ENCODE measurements at places on chromosomes 7 and 10.

GRCh38 chr10:93438613-93439253 is 43.4 kb downstream of the MYOF start:
- DNase-seq = no peak

DNA sequence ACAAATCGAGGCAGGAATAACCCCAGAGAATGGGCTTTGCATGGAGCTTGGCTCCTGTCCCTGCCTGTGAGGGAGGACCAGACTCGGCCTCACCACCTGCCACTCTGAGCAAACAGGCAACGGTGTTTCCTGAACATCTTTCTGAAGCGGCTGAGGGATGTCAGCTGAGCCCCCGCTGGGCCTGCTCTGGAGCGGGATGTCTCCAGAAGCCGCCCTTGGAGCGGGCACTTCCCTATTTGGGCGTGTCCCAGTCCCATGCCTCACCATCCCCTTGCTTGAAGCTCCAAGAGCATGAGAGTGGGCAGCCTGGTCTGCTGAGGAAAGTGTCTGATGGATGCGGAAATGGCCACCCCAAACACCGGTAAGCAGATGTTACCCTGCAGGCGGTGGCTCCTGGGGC is 10.2 kb downstream of the ALKBH4 start:
- no peak for DNase-seq

DNA sequence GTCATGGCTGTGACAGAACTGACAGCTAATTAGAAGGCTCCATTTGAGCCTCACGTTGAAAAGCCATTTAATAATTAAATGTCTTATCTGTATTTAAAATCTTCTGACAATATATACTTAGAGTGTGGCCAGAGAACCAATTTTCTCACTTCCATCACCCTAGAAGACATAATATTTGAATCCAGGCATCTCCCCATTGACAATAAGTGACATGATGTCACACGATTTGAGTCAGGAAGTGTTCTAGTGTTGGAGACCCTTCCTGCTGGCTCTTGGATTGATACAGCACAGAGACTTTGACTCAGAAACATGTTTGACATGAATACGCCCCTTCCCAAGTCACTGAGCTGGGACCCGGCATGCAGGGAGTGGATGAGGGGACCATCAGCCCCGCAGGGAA is 85.9 kb downstream of the SLIT1 start:
- no peak for DNase-seq

DNA sequence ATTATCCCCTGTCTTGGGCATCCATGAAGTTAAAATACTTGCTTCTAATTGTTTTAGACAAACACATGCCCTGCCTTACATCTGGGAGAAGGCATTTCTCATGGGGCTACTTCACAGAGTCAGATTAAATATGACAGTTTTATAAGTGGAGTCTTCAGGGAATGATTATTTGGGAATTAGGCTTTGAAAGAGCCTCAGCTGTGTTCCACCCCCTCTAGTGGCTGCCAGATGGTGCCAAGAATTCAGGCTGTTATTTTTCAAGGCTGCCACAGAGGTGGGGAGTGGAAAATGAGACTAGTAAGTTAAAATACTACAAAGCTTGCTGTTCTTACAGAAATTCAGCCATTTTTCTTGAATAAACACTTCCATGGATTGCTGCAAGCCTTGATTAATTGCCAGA is 45.8 kb upstream of the DNAH11 start:
- DNase-seq = no peak

DNA sequence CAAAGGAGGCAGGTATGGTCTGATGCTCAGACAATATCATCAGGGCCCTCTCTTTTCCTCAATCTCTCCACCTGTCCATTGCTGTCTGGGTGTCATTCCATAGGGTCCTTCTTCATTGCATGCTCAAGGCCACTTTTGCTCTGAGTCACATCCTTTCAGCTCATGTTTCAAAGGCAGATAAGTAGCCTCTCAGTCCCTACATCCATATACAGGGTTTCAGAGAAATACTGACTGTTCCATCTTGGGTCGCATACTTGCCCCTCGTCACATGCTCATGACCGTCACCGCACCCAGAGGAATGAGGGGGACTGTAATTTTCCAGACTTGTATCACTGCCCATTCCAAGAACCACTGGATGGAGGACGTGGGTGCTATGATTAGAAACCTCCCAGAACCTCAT is 93.4 kb downstream of the FAM107B start:
- DNase-seq = no peak

DNA sequence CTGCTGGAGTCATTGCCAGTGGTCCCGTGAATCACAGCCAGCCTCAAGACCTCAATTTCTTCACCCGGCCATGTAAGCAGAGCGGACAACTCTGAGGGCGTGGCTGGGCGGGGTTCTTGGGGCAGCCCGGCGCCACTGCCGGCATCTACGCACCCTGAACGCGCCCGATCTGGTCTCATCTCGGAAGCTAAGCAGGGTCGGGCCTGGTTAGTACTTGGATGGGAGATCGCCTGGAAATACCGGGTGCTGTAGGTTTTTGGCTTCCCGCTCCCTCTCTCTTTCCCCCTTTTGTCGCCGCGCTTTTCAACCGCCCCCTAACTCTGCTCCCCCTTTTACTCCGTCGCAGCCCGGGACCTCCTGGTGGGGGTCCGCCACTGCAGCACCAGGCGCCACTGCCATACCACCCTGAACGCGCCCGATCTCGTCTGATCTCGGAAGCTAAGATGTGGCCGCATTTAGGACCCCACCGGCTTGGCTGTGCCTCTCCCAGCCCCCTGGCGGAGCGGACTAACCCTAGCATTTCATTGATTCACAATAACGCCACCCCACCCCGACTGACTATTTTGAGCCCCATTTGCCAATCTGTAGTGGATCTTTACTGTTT is 25.3 kb downstream of the GARIN1A start:
- DNase-seq = peak; percentile 2

- no peak for DNase-seq
These were observed 19.0 kb downstream of the AQP1 start for GRCh38 chr7:30930621-30931020.

GRCh38 chr7:93566876-93567275 is 7.6 kb downstream of the CALCR start:
- DNase-seq = no peak

- DNase-seq = no peak
These were observed 37.7 kb downstream of the ATXN7L1 start for GRCh38 chr7:105838627-105839231.

DNA sequence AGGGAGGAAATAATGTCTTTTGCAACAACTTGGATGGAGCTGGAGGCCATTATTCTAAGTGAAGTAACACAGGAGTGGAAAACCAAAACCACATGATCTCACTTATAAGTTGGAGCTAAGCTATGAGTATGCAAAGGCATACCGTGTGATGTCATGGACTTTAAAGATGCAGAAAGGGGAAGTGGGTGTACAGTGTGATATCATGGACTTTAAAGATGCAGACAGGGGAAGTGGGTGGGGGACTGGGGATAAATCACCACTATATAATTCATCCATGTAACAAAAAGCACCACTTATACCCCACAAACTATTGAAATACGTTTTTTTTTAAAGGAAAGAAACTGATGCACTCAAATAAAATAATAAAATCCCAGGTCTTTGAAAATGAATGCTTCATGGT is 29.5 kb downstream of the LYZL2 start:
- DNase-seq = no peak

DNA sequence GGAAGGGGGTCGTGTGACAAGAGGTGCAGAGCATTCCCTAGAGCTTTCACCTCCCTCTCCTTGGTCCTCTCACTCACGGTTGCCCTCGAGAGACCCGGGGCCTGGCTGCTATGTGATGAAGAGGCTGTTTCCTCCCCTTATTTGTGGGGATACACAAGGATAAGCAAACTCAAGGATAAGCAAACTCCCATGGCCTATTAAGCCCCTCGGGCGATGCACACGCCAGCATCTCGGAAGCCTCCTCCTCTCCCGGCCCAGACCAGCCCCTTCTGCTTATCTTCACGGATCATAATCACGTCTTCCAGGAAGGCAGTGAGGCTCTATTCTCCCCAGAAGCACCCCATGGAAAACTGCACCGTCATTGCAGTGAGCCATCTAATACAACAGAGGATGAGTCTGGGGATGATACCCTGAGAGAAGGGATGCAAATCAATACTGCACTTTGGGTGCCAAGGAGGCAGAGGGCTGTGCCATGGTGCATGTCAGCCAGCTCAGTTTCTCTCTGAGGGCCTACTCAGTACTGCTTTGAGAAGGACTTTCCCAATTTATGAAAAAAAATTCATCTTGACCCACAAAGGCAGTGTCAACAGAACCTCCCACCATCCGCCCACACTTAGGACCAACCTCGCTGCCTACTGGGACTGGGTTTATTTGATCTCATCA is 22.2 kb downstream of the TMEM273 start:
- no peak for DNase-seq

GRCh38 chr10:84098667-84099066 is 40.6 kb upstream of the GHITM start:
- DNase-seq = no peak

GRCh38 chr10:61628151-61628874 is 34.4 kb upstream of the CABCOCO1 start:
- DNase-seq = no peak

DNA sequence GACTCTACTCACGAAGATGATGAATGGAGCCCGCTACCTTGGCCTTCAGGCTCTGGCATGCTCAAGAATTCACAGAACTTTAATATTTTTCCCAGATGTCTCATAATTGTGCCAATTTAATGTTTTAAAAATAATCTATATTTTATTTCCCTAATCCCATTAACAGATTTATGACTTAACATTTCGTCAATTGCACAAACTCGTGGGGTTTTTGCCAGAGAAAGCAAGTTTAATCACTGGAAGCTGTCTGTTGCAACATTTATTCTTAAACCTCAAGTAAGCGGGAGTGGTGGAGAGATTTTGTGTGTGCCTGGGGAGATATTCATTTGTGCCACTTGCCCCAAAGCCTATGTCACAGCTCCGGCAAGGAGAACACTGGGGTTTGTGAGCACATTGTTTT is 117.9 kb downstream of the TEX36 start:
- no peak for DNase-seq

- DNase-seq = peak; percentile 28
These were observed 12.6 kb upstream of the CDH23 start for GRCh38 chr10:71383972-71384687.

DNA sequence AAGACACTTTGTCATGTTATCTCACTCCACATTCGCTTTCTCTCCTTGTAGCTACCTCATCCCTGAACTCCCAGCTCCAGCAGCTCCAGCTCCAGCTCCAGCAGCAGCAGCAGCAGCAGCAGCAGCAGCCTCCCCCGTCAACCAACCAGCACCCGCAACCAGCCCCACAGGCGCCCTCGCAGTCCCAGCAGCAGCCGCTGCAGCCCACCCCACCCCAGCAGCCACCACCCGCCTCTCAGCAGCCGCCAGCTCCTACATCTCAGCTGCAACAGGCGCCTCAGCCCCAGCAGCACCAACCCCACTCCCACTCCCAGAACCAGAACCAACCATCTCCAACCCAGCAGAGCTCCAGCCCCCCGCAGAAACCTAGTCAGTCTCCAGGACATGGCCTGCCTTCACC is 226.6 kb upstream of the YAE1 start:
- DNase-seq = no peak

DNA sequence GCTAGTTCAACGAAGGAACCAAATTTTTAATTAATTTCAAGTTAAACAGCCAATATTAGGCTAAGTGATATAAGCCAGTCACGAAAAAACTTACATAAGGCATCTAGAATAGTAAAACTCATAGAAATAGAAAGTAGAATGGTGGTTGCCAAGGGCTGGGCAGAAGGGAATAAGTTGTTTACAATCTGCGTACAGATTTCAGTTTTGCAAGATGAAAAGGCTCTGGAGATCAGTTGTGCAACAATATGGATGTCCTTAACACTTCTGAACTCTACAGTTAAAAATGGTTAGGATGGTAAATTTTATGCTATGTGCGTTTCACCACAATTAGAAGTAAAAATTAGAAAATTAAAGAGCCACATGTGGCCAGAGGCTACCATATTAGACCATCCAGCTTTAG is 13.3 kb downstream of the SCRN1 start:
- DNase-seq = no peak

GRCh38 chr10:70191161-70191971 is 21.1 kb upstream of the SAR1A start:
- DNase-seq = no peak

DNA sequence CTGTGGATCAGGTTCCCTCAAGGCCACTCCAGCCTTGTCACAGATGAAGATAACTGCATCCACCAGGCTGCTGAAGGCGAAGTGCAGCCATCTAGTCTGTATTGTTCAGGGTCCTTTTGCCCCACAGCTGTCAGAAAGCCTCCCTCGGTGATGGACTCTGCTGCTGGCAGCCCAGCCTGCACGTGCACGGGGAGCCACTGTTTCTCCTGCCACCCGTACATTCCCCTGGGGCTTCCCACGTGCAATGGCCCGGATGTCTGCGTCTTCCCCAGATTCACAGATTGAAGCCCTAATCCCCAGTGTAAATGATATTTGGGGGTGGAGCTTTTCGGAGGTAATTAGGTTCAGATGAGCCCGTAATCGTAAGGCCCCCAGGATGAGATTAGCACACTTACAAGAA is 46.6 kb upstream of the VIPR2 start:
- no peak for DNase-seq

DNA sequence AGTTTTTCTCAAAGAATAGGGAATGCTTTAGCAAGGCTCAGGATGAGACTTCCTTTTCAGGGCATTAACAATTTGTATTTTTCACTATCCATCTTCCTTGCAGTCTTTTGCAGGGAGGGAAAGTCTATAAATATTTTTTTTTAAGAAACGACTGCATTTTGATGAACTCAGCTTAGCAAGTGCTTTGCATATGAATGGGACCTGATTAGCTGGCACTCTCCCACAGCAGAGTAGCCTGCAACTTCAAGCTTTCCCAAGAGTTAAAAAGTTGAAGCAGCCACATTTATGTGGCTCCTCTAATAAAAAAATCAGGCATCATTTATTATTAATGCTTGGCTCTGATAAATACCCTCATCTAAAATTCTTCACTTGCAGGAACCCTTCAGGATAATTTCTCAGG is 134.0 kb downstream of the GRID1 start:
- DNase-seq = no peak

DNA sequence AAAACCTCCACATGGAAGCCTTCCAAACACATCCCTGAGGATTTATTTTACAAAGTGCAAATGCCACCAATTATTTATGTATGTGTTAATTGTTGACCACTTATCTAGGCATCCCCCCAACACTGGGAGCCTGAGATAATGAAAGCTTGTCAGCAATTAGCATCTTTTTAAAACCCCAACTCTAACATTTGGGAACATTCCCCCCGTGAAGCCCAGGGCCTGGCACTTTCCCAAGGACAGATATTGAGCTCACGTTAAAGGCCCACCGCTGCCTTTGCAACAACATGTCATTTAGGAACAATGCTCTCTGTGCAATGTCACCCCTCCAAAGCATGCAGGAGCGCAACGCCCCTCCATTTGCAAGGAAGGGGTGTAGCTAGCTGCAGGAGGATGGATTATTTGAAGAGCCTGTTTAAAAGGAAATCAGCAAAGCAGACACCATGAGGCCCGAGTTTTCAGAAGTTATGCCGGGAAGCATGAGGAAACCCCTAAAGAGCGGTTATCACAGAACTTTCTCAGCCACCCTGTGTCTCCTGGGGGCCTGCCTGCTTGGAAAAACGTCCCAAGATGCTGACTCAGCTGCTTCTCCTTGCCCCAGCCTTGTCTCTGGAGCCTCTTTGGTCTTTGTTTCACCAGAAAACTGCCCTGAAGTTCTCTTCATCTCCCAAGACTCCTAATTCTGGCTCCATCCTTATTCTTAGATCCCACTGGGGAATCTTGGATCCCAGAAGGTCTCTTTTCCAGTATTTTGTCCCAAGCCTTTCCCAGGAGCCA is 444.1 kb downstream of the GRID1 start:
- no peak for DNase-seq

Data from stimulated activated CD4-positive, alpha-beta T cell treated with anti-CD3 and anti-CD28 coated beads, Interleukin-1b, Interleukin-23, amount 100 ng/mL, for 1 hour (primary cell).